Activated T-cell treated with anti-CD3 and anti-CD28 coated beads for 1 hour (primary cell): ENCODE measurements at places on chromosomes 12 and 14.

DNA sequence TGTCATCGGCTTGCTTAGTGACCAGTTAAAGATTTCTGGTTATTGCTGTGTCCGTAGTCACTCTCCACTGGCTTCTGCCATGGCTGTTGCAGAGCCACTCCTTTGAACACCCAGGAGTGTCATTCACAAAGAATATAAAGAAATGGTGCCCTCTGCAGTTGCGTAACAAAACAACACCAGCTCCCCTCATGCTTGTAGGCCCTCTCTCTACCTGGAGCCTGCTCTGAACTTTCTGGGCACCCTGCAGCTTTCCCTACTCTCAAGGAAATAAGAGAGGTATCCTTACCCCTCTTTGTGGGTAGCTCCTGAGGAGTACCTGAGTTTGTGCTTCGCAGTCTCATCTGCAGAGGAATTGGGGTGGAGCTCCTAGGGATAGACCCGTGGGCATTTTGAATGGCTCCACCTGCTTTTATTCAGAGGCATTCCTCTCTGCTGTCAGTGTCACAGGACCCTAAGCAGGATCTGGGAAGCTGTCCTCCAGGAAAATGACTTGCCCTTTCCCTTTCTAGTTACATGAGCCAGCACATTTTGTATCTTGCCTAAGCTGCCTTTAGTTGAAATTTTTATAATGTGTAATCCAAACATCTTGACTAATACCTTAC lies 97.2 kb upstream of the TMEM260 start:
- no peak for DNase-seq

- peak; percentile 29 for DNase-seq
Measured at GRCh38 chr12:54658306-54659264, 10.4 kb upstream of the DCD start.

DNA sequence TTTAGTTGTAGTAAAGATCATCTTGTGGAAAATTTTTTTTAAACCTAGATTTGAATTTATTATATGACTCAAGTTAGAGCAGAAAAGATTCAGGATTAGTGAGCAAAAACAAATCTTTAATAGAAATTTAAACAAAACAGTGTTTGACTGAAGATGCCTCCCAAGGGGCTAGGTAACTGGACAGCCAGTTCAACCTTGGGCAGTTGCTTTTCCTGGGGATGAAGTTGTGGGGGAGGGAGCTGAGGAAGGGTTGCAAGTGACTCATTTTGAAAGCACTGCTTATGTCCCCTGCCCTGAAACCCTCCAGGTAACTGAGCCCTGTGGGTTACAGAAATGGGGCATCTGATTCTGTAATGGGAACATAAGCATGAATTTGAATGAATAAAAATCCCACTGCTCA lies 13.1 kb downstream of the CFAP54 start:
- no peak for DNase-seq

- DNase-seq = no peak
Measured at GRCh38 chr14:52333823-52334657, 19.9 kb downstream of the PTGER2 start.

DNA sequence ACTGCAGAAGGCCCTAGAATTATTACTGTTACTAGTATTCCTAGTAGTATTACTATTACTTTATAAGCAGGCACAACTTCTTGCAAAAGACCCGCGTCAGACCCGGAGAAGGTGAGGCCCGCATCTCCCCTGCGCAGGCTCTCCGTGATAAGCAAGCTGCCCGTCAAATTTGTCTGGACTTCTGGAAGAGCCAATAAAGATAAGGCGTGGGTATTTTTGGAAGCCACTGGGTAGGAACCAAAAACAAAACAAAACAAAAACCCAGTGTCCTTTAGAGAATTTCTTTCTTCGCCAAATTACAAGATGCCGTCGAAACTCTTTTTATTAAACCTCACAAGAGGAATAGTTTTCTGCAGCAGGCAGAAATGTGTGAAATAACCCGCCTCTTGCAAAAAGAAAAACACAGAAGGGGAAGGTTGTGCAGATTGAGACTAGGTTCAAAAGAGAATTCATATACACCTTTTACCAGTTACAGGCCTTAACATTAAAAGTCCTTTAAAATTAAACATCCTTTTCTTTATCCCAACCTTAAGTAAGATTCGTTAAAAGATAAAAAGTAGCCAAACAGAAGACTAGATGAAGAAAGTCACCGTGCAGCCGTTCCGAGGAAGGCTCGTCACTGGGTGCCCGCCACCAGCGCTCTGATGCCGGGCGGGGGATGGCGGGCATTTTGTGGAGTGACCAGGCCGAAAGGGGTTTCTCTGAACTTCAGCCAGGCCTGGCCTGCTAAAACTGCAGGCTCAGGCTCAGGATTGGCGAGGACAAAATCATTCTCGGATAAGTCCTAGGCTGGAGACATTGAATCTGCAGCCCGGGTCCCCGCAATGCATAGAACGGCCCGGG lies 1.6 kb downstream of the TBX5 start:
- no peak for DNase-seq

GRCh38 chr12:9868951-9869306 lies 225 bp downstream of the CLEC2B start:
- DNase-seq = no peak

- no peak for DNase-seq
Measured at GRCh38 chr12:93148412-93148811, 219.3 kb upstream of the EEA1 start.

DNA sequence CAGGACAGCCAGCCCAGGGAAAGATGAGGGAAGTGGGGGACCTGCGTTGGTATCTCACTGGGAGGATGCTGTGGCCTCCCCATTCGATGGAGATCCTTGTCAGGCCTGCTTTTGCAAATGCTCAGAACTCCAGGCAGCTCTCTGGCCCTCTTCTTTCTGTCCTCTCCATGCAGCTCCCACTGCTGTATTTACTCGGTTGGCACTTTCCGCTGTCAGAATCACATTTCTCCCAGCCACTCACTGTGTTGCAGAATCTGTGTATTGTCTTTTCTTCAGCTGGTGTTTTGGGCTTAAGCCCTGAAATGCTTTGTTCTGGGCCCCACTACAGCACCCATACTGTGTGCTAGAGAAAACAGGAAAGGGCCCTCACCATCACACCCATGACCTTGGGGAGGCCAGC lies 401.1 kb downstream of the RGS6 start:
- no peak for DNase-seq

- no peak for DNase-seq
Measured at GRCh38 chr14:50410071-50410470, 13.4 kb upstream of the CDKL1 start.

DNA sequence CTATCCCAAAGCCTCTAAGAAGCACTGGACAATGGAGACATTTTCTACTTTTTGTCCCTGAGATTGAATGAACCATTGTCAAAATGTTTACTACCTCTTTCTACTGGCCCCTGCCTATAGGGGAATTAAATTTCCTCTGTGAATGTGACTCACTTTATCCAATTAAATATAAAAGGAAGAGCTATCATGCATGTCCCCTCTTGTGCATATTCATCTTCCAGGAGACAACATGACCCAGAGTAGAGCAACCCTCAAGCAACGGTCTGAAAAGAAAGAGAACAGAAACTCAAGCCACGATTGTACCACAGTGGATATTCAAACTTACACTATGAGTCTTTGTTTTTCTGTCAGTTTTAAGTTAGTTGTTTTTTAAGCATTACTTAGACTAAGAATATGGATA lies 938.4 kb upstream of the ATXN7L3B start:
- no peak for DNase-seq

DNA sequence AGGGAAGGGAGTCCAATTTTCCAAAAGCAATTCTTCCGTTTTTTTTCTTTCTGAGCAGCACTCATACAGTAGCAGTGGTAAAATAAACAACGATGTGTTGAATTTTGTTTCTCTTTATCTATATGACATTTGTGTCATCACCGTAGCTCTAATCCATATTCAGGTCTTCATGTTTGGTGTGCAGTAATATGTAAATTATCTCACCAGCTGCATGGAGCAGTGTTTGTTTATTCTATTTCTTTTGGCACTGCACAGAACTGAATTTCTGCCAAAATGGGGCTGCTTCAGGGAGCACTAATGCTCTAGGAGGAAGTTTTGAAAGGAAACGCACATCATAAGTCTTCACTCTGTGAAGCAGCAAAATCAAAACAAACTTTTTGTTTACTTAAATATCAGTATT lies 130.0 kb upstream of the NPAS3 start:
- no peak for DNase-seq

DNA sequence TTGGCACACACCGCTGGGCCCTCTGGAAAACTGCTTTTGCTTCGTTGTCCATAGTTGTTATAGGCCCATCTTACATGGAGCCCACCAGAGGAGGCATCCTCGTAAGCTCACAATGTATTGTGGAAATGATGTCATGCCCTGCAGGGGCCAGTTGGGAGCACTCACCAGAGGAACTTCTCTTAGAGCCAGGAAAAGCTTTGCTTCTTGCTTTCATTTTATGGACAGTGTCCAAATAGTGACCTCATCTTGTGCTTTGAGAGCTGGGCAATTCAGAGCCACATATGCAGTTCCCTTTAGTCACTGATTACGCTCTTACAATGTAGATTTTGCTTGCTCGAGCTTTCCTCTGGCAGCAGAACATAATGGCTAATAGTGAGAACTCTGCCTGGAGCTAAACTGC lies 275.6 kb downstream of the AACS start:
- no peak for DNase-seq

DNA sequence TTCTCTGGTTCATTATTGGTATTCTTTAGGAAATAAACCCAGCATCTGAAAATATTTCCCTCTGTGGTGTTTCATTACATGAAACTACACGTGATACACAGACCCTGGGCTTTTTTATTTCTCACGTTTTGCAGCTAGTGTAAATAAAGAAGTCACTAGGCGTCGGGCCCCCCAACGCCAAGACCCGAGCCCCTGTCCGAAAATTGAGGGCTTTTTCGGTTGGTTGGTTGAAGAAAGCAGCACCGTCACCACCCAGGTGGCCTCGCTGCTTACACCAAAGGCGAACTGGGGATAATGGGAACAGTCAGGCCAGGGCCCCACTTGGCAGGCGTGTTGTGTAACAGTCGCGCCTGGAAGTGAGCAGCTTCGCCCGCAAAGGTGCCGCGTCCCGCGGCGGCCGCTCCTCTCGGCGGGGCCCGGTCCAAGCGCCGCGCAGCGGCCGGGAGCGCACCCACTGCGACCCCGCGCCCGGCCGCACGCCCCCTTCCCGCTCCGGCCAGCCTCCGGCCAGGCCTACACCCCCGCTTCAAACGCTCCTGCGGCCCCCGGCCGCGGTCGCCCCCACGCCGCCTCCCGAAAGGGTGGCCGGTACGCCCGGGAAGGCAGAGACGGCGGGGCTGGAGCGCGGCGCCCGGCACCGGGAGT lies 1.2 kb downstream of the DUSP16 start:
- peak; percentile 29 for DNase-seq

DNA sequence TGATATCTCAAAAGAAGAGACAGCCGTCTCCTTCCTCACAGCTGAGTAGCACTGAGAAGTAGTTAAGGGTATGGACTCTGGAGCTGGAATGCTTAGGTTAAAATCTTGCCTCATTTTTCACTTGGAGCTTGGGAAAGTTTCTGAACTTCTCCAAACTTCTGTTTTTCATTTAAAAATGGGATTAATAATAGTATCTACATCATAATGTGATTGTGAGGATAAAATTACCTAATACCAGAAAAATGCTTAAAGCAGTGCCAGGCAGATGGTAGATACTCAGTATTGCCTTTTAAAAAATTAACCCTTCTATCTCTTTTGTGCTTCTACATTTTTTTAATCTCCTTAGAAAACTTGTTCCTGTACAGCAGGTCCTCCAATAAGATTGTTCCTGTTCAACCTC lies 63.1 kb downstream of the A2M start:
- no peak for DNase-seq

- no peak for DNase-seq
Measured at GRCh38 chr14:71411738-71412137, 504.5 kb downstream of the PCNX1 start.
